ENCODE measurements at places on chromosomes 11 and 22.

DNA sequence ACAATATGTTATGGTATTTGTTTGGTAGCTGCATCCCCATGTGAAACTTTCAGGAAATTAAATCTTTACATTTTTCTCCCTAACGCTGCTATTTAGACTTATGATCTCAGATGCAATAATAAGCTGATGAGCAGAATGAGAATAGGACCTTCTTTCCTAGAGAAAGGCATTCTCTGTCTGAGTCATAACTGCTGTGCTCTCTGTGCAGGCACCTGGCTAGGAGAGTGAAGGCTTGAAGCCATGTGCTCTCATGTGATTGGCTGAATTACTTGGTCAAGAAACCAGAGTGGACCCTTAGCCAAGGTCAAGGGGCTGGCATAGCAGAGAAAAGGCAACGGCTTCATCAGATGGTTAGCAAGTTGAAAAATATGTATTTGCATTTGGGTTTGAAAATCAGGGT lies 185.0 kb downstream of the ADAMTS15 start:
- DNase-seq, result no peak

GRCh38 chr11:69655479-69656428 lies 14.8 kb downstream of the CCND1 start:
- DNase-seq, result no peak

DNA sequence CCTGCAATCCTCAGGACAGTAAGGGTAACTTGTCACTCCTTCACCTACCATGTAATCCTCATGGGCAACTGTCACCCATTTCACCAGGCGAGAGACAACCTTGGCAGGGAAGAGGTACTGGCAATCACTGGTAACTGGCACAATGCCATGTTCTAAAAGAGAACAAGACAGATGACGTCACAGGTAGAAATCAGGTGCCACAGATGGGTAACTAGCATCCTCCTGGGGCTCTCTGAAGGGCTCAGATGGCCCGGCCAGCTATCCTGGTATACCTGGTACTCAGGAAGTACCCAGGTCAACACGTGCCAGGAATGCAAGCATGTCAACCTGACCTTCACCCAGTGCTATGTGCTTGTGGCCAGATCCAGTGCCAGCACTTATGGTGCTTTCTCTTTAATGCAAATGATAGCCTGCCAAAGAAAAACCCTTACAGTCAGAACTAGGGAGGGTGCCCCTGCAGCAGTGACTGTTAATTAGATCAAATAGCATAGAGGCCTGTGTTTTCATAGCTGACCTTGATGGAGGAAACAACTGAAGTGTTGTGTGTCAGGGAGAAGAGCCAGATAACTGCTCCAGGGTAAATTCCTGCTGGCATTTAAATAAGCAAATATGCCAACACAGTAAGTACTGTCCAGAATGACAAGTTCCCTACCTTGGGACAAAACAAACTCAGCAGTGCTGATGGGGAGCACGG lies 36.2 kb downstream of the THOC5 start:
- no peak for DNase-seq

GRCh38 chr11:120789391-120789790 lies 234.5 kb upstream of the TBCEL start:
- no peak for DNase-seq

- no peak for DNase-seq
Measured at GRCh38 chr11:14331476-14332136, 27.4 kb downstream of the RRAS2 start.

DNA sequence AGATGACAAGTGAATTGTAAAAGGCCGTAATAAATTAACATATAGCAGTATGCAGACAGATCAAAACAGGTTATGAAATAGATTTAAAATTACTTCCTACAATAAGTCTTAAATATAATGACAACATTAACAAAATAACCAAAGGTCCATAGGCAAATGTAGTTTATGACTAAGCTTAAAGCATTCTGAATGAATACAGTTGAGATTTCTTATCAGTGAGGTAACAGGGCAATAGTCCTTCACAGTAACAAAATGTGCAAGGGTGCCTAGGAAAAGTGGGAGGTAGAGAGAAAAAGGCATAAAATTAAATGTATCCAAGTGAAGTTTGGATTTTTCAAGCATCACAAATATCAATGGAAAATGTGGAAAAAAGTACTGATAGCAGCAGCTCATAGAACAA lies 20.9 kb upstream of the P4HA3 start:
- no peak for DNase-seq

GRCh38 chr11:95365348-95365747 lies 134.3 kb upstream of the SESN3 start:
- no peak for DNase-seq

GRCh38 chr11:115927823-115928329 lies 423.7 kb upstream of the CADM1 start:
- DNase-seq, result no peak
